ENCODE measurements at places on chromosomes 3 and 15.

DNA sequence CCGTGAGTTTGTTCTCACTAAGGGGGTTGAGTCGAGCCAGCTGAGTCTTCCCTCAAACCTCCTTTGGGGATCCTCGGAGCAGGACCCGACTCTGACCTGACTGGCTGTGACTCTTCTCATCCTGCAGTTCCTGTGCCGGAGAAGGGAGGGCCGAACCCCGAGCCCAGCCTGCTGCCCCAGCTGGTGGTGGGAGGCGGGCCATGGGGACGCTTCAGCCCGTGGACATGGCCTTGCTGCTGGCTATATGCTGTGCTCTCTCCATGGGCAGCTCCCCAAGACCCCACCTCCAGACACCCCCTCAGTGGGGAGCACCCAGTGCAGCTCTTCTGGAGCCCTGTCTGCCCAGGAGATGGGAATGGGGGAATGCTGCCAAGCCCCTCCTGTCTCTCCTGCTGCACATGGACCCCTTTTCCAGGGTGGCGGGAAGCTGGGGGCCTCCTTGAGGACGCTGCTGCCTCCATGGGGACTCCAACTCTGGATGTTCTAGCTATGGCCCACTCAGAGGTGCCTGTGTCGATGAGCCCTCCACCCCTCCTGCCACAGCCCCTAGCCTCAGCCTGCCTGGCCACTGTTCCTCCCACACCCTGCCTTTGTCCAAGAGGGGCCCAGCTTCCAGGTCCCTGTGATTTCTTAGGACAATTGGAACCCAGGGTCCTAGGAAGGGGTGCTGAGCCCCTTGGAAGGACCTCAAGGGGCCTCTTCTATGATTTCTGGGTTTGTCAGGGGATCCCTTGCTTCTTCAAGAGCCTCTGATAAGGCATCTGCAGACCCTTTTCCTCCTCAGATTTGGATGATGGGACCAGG, 12.8 kb downstream of the C15orf39 start:
- DNase-seq = no peak

DNA sequence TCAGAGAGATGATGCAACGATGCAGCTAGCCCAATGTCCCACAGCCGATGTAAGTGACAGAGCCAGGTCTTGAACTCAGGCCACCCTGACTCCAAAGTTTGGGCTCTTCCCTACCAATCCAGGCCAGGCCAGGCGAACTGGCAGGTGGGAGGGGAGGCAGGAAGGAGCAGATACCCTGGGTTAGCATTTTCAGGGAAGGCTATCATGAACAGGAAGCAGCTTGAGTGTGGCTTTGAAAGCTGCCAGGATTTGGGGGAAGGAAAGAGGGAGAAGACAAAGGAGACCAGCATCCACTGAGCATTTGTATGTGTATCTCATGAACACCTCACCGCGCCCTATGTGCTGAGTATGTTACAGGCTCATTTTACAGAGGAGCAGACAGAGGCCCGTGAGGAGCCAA, 38.8 kb downstream of the LMCD1 start:
- DNase-seq = no peak

DNA sequence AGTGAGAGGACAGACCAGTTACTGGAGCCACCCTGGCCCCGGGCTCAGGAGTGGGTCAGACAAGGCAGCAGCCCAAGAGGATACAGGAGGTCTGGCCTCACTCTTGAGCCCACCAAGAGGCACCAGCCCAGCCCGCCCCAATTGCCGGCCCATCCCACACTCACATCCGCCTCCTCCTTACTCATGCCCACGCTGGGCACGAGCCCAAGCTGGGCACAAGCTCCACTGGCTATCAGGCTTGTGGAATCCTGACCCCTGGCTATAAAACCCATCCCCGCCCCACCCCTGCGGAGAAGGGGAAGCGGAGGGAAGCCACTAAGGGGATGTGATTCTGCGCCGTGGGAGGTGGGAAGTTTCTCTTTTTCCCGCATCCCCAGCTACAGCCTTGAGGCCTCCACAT, 25.9 kb downstream of the ADCY5 start:
- peak; percentile 78 for DNase-seq

DNA sequence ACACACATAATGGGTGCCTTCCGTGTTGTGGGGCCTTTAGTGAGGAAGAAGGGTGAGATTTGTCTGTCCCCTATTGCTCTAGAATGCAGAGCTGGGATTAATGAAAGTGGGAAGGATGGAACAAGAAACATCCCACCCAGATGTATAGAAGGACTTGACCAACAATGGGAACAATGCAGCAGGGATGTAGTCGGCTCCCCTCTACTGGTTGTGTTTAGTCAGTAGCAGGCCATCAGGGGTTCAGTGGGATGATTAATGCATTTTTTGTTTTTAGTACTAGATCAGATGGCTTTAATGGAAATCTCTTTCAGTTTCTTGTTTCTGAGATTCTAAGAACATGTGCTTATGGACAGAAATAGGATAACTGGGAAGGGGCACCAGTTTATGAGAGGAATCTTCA, 156.0 kb upstream of the ROPN1 start:
- no peak for DNase-seq

GRCh38 chr3:27559835-27560234, 75.7 kb upstream of the SLC4A7 start:
- DNase-seq = no peak

GRCh38 chr3:48678566-48679380, 6.9 kb downstream of the NCKIPSD start:
- no peak for DNase-seq
